ENCODE measurements at places on chromosomes 5 and 9.
A peak's percentile ranks its signal among the peaks of the same experiment; 100 is the strongest.

GRCh38 chr9:127796225-127796813 lies 6.4 kb upstream of the FPGS start:
- no peak for DNase-seq

GRCh38 chr9:125829743-125830142 lies 82.6 kb downstream of the PBX3 start:
- peak; percentile 20 for DNase-seq

DNA sequence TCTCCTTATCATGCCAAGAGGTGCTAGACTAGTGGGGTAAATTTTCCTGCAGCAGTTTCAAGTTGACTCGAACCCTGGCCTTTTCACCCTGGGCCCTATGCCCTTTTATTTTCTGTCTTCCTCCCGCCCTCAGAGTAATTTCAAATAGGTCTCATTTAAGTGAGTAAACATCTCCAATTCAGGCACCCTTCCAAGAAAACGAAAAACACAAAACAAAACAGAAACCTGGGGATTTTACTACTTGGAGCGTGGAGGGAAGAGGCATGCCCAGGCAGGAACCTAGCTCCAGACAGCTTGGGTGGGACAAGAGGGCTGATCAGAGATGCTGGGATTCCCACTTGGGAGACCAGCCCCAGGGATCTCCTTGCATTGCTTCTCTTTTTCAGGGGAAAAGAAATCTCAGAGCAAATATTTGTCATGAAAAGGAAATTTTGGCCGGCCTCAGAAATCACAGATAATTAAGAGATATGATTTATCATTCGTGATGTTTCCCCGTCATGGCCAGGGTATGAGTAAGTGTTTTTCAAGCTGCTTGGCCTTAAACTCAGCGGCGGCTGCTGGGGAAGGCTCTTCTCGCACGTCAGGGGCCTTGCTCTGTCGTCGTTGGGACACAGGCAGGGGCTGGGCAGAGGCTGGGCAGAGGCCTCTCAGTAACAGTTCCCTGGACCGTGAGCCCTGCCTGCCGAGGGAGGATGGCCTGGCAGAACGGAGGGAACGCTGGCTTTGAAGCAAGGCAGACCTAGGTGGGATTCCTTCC lies 248.6 kb upstream of the KLF4 start:
- DNase-seq = no peak

- DNase-seq = no peak
These were observed 34.6 kb downstream of the RXRA start for GRCh38 chr9:134360897-134361296.

DNA sequence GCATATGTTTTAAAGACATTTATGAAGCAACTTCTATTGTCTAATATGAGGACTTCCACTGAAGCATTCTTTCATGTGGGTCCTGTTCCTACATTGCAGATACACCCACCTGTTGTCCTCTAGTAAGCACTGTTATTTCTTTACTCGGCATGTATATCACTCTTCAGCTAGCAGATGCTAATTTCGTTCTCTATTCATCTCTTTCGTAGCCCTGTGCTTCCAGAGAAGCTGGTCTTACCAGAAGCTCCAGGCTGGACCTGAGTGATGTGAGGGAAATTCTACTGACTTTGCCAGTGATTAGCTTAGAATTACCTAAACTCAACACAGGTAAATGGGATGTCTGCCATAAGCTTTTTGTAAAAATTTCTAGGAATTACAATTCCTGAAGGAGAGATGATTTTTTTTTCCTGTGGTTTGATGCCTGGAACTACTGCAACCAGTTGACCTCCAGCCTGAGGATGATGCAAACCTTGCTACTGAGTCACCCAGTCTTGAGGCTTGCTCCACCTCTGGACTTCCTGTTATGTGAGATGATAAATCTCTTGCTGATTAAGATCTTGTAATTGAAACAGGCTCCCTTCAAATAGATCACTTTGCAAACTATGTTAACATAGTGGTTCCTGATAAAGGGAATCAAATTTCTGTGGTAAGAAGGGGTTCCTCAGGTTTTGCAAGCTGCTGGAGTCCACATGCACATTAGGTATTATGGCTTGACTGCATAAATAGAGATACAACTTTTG lies 52.2 kb upstream of the SPINK5 start:
- no peak for DNase-seq

- DNase-seq = no peak
These were observed 170.6 kb downstream of the RMI1 start for GRCh38 chr9:84151236-84151635.

DNA sequence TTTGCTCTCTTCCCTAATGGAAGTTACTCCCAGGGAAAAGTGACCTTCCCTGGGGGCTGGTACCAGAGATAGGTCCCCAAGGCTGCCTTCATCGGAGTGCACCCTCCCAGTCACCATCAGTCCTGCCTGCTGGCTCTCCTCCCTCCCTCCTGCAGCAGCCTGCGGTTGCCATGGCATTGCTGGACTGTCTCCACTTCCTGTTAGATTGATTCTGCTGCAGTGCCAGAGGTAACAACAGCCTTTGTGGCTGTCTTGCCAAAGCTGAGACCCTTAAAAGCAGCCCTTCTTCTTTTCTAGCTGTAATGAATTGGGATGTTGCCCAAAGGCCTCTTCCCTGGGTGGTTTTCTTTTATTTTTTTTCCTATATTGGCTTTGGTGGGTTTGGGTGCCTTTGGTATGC lies 78.1 kb upstream of the PRLR start:
- DNase-seq = no peak

- no peak for DNase-seq
These were observed 110.8 kb downstream of the FBXL17 start for GRCh38 chr5:108271127-108271526.

DNA sequence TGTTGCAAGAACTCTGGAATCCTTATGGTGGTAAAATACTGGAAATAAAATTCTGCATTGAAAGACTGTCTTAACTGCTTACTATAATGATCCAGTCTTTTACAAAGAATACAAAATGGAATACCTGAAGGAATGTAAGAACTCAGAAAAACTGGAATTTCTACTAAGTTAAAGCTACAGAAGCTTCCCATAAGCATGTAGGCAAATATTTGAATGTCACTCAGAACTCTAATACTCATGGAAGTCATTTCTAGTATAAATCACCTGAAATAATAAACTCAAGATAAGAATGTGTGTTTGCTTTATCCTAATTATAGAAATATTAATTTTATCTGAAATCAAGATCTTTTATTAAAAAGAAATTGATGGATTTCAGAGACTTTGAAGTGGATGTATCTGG lies 54.8 kb downstream of the FEM1C start:
- no peak for DNase-seq

DNA sequence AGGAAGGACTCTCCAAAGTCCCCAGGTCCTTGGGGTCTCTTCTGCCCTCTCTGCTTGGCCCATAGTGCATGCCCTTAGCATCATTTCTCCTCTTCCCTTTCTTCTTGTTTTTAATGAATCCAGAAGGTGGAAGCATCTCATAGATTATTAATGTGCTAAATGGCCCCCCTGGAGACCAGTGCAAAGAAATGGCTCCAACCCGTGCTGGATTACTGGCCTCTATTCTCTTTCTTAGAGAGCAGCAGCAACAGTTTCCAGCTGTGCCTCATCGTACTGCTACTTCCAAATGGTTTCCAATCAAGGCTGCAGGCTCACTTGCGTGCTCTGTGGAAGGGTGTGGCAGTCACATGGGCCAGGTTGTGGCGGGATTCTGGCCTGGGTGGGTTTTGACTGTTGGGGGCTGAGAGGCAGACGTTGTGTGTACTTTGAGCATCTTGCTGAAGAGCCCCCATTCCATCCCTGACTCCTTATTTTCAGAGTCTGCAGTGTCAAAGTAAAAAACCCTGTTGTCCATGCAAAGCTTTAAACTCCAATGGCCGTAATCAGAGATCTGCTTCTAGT lies 139.7 kb downstream of the GABBR2 start:
- DNase-seq = no peak

DNA sequence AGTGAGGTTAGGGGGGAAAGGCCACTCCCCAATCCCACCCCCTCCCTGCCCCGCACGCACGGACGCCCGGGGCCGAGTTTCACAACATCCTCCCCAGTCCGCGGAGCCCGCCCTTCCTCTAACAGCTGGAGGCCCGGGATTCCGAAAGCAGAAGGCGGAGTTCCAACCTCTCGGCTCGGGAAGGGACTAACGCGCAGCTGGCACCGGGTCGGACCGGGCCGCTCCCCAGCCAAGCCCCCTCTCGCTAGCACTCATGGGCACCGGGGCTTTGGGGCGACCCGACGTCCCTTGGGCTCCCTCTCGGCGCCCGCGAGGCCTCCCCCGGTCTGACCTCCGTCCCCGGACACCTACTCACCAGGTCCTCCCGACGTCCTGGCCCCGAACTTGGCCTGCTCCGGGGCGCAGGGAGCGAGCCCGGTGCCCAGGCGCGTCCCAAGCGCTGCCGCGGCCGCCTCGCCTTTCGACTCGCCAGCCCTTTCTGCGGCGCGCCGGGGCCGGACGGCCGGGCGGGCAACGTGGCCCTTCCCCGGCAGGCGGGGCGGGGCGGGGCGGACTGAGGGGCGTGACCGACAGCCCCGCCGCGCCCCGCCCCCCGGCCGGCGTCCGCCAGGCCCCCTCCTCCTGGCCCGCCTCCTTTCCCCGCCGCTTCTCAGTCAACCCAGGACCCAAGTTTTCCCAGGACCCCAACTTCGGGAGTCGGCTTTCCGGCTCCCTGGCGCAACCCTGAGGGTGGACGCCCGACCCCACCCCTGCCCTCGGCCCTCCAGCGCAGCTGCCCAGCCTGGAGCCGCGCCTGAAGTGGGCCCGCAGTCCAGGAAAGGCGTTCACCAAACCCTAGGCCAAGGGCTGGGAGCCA lies at the start of gene MGAT1:
Gene MGAT1, minus strand, starts transcription at position 482 of the 856 bp plus-strand sequence. CDS start 9,835 bp downstream, outside the sequence.
- DNase-seq = peak; percentile 67

DNA sequence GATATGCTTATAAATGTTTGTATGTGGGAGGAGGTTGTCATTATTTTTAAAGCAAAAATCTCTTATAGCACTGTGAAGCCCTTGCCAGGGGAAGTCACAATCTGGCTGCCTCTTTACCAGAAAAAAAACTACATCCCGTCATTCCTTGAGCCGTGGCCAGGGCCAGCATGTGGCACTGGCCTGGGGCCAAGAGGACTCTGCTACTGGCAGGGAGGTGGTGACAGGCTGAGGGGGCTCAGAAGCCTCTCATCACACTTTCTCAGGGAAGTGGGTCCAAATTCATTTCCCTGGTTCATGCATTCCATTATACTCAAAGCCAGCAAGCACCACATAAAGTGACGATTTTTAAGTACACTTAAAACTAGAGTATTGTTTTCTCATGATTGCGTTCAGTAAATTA lies 457.3 kb downstream of the ZNF608 start:
- DNase-seq = no peak

- DNase-seq = no peak
These were observed 130.9 kb upstream of the SLC30A5 start for GRCh38 chr5:68962757-68963484.

DNA sequence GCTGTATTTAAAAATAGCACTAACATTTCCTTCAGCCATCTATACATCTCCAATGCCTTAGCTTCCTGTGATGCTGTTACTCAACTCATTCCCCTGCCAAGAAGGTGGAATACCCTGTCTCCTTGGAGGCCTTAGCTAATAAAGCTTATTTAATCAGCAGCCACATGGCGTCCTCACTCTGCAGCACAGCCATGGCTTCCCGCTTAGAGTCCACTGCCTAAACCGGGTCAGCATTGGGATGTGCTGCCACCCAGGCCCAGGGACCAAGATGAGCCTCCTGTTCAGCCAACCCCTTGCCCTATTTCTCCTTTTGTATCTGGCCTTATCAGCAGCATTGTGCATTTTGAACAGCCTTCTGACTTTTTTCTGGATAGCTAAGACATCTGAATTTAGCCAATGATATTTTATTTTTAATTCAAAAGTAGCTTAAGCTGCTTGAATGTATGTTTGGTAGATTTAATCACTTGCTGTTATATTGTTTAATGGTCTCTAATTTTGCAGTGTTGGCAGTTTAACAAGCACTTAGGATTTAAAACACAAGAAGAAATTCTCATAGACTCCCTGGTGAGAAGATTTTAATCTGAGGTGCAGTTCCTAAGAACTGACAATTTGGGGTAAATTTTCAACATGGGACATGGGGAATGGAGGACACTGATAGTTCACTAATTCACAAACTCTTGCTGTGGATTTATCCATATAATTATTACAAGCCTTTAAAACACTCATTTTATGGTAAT lies 113.0 kb downstream of the RPS23 start:
- DNase-seq = no peak

GRCh38 chr5:100709771-100710170 lies 174.6 kb downstream of the FAM174A start:
- DNase-seq = no peak

- no peak for DNase-seq
These were observed 1.0 kb downstream of the RABL6 start for GRCh38 chr9:136808806-136809158.

- no peak for DNase-seq
These were observed 21.5 kb downstream of the SHB start for GRCh38 chr9:38047301-38048251.

GRCh38 chr9:95268681-95269080 lies 48.8 kb downstream of the FANCC start:
- no peak for DNase-seq

- DNase-seq = no peak
These were observed 127.2 kb downstream of the VPS13A start for GRCh38 chr9:77304543-77304942.

DNA sequence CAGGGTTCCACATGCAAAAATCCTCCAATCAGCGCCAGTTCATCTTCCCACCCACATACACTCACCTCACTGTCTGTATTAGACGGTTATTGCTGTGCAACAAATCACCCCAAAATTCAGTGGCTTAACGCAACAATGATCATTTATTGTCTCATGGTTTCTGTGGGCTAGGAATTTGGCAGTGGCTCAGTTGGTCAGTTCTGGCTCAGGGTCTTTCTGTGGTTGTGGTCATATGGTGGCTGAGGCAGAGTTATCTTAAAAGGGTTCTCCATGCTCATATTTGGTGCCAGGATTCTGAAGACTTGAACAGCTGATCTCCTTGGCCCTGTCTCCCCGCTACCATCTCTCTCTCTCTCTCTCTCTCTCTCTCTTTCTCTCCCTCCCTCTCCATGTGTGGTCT lies 12.9 kb downstream of the ZNF618 start:
- DNase-seq = no peak

DNA sequence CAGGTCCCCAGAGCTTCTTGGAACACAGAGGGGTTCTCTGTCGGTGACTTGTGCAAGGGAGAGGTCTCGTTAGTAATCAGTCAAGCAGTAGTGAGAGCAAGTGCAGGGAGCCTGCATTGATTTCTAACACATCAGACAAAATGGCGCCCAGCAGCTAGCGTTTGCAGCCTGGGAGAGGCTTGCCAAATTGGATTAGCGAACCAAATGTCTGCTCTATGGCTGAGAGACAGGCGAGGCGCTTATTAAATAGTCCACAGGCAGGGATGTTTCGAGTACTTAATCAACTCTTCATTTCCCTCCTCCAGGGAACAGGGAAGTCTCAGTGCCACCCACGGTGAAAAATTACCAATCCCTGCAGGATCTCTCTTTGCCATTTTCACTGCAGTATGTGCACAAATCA lies 131.4 kb upstream of the SHB start:
- DNase-seq = no peak

DNA sequence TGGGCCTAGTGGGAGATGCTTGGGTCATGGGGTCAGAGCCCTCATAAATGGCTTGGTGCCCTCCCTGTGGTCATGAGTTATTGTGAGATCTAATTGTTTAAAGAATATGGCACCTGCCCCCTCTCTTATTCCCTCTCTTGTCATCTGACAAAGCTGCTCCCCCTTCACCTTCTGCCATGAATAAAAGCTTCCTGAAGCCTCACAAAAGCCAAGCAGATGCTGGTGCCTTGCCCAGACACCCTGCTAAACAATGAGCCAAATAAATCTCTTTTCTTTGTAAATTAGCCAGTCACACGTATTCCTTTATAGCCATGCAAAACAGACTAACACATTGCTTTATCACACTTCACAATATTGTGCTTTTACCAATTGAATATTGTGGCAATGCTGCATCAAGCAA lies 82.8 kb upstream of the PDE4D start:
- no peak for DNase-seq

GRCh38 chr5:94080390-94080789 lies 339.0 kb upstream of the POU5F2 start:
- DNase-seq = no peak

All from stimulated activated CD8-positive, alpha-beta memory T cell treated with anti-CD3 and anti-CD28 coated beads, Interleukin-7, amount 100 ng/mL, for 48 hours (primary cell).